ENCODE measurements at places on chromosomes 12 and 14.

DNA sequence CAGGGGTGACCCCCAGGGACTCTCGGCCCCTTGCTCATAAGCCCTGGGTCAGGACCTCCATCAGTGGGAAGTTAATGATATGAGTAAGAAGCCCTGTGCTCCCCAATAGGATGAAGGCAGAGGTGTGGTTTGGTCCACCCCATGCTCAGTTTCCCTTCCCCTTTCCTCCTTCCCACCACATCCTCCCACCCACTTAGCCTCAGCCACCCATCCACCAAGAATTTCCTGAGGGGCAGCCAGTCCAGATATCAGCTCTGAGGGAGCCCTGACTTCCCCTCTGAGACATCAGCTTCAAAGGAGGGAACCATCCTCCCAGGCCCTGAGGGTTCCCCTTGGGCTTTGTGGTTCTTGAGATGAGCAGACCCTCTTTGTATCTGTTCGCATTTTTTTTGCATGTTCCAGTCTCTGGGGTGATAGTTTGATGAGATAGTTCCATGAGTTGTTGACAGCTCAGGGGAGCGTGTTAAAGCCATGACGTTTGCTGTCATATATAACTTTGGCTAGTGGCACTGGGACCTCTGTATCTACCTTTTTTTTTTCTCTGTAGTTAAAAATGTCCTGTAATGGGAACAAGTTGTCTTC is 71.2 kb downstream of the LGMN start:
- DNase-seq, result no peak

DNA sequence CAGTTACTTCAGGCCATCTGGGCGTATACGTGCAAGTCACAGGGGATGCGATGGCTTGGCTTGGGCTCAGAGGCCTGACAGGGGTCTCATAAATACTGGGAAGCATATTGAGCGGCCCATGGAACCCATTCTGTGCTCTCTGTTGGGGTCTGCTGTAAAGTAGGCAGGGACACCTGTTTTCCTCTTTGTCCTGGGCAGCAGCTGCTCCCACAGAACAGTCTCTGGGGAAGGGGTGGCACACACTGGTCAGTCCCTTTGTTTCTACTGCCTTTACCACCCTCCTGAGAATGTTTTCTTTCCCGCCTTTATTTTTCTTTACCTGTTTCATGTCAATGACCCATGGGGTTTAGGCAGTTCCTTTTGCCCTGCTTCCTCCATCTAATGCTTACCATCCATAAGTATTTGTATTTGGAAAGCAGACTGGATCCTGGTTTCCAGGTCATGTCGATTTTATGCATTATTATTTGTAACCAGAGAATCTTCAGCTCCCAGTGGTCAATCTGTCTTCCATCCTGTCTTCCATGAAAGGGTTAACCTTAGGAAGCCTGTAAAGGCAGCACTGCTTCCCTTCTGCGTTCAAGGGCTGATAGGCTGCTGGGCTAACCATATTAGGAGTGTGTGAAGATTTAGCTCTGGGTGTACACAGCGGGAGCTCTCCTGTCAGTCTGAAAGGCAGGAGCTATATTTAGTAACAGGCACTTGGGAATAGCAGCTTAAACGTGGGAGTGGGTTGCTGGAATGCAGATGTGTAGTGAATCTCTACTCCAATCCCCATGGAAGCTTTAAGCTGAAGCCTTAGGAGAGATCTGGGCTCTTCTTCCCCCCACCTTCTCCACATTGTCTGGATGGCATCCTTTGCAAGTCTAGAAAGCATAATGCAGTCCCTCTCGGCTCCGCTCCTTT is 124.0 kb downstream of the DYRK2 start:
- DNase-seq, result peak; percentile 62

DNA sequence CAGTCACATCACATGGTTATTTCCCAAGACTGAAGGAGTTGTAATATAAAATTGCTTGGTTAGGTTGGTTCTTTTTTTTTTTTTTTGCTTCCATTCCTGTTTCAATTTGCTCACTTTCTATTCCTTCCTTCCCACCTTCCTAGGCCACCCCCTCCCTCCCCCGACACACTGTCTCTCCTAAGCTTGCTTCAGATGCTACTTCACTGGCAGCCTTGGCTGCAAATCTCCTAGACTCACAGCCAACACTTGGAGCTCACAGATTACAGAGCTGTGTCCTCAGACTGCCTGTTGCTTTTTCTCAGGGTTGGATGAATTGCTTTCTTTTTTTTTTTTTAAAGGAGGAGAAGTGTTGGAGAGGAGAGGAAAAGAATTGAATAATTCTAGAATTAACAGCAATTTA is 77.3 kb upstream of the GRIN2B start:
- no peak for DNase-seq

- no peak for DNase-seq
Observed at GRCh38 chr14:90109858-90110257, 48.1 kb downstream of the KCNK13 start.

GRCh38 chr14:105325716-105326567 is 11.4 kb downstream of the PACS2 start:
- DNase-seq, result no peak

- no peak for DNase-seq
Observed at GRCh38 chr12:52837413-52837741, 3.3 kb upstream of the KRT79 start.

- no peak for DNase-seq
Observed at GRCh38 chr12:58502841-58503240, 417.5 kb downstream of the LRIG3 start.

- no peak for DNase-seq
Observed at GRCh38 chr14:92105073-92105892, 1.1 kb downstream of the ATXN3 start.

GRCh38 chr12:63922474-63922873 is 78.0 kb downstream of the SRGAP1 start:
- DNase-seq, result no peak

GRCh38 chr12:119198440-119198839 is 19.7 kb downstream of the HSPB8 start:
- no peak for DNase-seq

DNA sequence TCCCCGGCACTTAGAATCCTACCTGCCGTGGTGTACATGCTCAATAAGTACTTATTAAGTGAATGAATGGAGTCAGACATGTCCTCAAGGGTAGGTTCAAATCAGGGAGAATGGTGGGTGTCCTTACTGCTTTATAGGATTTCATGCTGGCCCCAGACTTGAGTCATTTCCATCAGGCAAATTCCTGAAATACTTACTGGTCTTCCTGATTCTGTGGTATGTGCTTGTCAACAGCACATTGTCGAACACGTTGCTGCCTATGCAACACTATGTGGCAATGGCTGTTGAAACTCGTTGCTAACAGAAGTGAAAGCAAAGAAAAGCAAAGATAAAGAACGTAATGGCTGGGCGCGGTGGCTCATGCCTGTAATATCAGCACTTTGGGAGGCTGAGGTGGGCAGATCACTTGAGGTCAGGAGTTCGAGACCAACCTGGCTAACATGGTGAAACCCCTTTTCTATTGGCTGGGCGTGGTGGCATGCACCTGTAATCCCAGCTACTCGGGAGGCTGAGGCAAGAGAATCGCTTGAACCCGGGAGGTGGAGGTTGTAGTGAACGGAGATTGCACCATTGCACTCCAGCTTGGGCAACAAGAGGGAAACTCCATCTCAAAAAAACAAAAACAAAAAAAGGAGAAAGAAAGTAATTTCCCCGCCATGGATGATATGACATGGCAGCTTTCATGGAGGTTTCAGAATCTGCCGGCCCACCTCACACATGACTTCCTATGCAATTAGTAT is 214.9 kb downstream of the ZFP36L1 start:
- DNase-seq, result no peak

DNA sequence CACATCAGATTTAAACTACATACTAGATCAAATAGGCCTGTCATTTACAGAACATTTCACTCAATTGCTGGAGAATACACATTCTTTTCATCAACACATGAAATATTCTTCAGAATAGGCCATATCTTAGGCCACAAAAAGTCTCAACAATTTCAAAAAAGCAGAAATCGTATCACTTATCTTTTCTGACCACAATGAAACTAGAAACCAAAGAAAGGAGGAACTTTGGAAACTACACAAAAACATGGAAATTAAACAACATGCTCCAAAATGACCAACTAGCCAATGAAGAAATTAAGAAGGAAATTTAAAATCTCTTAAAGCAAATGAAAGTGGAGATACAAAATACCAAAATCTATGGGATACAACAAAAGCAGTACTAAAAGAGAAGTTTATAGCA is 35.1 kb downstream of the PARP11 start:
- no peak for DNase-seq

- DNase-seq, result no peak
Observed at GRCh38 chr14:104865081-104865630, at the start of gene CEP170B. TSS of gene CEP170B (plus strand) at chr14:104865268. CDS start at chr14:104868451, 3,183 bp downstream.

GRCh38 chr12:119593578-119594398 is at the start of gene TMEM233:
TSS of gene TMEM233 (plus strand) at chr12:119593774. CDS start at chr12:119593849, 75 bp downstream.
- no peak for DNase-seq

- DNase-seq, result no peak
Observed at GRCh38 chr12:79168687-79169086, 304.1 kb downstream of the SYT1 start.

DNA sequence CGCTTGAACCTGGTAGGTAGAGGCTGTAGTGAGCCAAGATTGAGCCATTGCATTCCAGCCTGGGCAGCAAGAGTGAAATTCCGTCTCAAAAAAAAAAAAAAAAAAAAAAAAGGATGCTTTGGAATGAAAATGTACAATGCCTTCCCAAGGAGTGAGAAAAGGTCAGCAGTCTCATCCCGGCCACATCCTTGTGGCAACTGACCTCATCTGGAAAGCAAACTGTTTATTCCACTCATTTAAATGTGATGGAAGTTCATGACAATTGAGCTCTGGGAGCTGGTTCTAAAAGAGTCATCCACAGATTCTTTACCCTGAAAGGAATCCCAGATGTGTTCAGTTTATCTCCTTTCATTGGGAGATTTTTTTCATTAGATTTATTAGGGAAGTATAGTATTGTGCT is 19.4 kb upstream of the LIMA1 start:
- DNase-seq, result no peak

DNA sequence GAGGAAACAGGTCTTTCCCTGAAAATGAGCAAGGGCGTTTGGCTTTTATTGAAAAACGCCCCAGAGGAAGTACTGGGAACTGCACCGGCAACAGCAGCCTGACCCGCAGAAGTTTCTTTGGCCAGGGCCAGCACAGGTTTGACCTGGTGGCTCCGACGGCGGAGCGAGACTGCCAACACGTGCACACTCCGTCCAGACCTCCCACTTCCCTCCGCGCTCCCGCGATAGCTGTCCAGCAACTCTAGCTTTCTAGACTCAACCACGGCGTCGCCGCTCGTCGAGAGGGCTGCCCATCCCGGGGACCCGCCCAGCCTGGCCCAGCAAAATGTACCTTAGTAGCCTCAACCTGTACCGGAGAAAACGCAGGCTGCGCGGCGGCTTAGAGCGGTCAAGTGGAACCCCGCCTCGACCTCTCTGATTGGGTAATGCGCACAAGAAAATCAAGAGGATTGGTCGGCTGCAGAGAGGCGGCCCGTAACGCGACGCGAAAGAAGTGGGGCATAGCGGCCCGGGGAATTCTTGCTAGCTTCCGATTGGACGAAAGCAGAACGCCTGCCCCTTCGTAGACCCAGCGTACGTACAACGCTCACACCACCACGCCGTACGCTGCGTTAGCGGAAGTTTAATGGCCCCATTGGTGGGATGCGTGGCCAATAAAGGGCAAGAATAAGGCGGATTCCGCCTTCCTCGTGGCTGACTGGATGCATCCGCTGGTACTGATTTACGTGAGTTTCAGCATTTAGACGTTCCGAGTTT is at the start of gene WDR89:
Gene WDR89 (minus strand): TSS at position 399 of the 756 bp plus-strand sequence. CDS start 41,929 bp downstream, outside the sequence.
- peak; percentile 100 for DNase-seq

GRCh38 chr14:66045572-66046021 is 440.6 kb upstream of the CCDC196 start:
- DNase-seq, result no peak

DNA sequence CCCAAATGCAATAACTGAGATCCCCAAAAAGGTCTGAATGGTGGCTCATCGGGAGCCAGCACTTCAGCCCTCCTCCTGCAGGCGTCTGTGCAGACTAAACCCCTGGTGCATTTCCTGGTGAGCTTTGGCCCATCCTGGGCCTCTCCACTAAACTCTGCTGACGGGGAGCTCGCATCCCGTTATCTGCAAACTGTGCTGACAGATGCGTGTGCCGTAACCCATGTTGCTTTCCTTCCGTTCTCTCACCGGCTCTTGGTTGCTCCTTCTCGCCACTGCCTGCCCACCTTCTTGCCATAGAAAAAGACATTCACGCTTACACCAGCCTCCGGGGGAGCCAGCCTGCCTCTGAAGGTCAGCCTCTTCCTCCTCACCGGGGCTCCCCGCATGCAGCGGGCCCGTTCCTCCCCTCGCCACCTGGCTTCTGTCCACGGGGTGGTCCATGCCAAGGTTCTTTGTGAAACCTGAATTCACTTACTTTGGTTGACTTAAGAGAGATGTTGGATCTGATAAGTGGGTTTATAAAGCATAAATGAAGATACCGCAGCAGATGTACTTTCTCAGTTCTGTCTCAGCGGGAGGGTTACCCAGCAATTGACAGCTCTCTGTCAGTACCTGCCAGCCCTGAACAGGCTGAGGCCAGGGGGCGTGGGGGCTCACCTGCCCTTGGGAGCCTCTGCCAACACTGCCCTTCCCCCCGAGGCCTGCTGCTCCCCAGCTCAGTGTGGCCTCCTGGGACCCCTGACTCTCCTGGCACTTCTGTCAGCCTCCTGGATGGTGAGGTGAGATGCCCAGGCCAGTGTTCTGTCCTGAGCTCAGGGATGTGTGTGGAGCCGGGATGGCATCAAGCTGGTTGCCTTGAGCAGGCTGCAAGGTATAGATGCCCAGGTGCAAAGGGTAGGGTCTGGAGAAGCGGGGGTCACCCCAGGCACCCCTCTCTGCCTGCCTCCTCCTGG is 14.2 kb downstream of the ZFYVE21 start:
- no peak for DNase-seq

DNA sequence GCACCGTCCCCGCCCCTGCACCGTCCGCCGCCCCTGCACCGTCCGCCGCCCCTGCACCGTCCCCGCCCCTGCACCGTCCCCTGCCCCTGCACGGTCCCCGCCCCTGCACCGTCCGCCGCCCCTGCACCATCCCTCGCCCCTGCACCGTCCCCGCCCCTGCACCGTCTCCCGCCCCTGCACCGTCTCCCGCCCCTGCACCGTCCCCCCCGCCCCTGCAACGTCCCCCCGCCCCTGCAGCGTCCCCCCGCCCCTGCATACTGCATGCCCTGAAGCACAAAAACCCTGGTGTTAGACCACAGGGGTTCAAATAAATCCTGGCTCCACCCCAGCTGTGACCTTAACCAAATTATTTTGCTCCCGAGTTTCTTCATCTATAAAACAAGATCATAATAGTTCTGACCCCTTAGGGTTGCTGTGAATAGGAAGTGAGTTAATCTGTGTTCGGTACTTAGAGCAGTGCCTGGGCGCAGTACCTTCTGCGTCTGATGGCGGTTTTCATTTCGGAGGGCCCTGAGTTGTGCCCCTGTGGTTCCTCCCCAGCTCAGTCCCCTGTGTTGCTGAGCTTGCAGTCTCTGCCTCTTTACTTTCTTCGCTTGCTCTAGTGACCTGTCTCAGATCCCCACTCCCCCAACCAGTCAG is 38.1 kb downstream of the ESRRB start:
- DNase-seq, result no peak

- no peak for DNase-seq
Observed at GRCh38 chr12:48156652-48157017, 680 bp downstream of the ASB8 start.

All from NCI-H187 treated with DMSO at 0.1 percent for 48 hours (cell line).